ENCODE measurements at places on chromosomes 12 and 14.

GRCh38 chr12:69835081-69835480 lies 10.1 kb downstream of the MYRFL start:
- no peak for ATAC-seq

DNA sequence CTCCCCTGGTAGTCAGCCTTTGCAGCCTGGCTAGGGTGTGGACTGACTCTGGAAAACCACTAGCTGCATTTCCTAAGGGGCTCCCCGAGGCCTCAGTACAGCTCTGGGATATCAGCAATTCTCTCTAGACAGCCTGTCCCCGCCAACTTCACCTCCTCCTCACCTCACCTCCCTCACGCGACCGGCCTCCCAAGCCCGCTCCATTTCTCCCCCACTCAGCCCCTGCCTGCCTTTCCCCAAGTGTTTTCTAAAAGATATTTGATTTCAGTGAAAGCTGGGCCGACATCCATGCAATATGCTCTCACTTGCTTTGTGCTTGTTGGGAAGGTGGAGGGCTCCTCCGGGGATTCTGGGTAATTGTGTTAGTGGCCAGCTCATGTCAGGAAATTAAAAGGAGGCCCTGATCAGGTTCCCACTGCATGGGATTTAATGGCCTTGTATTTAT lies 91.8 kb downstream of the ESRRB start:
- no peak for ATAC-seq

DNA sequence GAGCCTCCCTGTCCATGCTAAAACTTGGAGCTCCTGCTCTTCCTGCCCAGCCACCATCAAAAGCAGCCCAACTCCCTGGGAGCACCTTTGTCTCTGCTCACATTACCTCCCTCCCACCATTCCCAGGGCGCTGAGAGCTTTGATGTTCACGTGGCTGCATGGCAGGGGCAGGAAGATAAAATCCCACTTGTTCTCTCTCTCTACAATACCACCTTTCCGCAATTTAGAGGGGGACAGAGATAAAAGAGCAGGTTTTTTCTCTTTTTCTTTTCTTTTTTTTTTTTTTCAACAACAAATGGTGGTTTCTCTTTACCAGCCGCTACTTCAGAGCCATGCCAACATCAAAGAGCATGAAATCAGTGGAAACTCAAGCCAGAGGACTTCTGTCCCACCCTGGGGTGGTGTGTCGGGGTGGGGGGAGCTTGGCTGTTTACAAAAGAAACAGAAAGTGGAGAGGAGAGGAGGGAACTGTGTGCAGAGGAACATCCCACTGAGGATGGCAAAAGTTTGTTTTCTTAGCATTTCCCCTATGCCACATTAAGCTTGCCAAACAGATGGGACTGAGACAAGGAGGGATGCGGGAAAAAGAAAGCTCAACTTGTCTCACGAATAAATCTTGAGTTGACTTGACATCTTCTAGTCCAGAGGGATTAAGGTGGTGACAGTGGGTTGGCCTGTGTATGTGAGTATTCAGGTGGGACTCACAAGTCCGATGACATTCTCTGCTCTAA lies 103.7 kb upstream of the NUDT4 start:
- ATAC-seq, result no peak

- ATAC-seq, result no peak
Observed at GRCh38 chr12:66587912-66588311, 91.0 kb downstream of the GRIP1 start.

GRCh38 chr12:127145929-127146789 lies 1120.8 kb upstream of the TMEM132C start:
- ATAC-seq, result peak; percentile 92
